ENCODE measurements at places on chromosomes 2 and 18.

DNA sequence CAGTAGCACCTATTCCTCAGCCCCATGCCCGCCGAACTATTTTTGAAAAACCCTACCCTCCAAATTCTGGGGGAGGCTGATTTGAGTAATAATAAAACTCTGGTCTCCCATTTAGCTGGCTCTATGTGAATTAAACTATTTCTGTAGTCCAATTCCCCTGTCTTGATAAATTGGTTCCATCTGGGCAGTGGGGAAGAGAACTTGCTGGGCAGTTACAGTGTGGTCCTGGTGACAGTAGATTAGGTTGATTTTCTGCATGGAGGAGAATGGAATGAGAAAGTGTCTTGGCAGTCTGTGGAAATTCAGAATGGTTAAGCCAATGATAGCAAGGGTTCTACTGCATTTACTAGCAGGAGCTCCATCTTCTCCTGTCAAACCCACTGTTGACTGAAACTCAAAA is 95.0 kb downstream of the SPP2 start:
- no peak for DNase-seq

DNA sequence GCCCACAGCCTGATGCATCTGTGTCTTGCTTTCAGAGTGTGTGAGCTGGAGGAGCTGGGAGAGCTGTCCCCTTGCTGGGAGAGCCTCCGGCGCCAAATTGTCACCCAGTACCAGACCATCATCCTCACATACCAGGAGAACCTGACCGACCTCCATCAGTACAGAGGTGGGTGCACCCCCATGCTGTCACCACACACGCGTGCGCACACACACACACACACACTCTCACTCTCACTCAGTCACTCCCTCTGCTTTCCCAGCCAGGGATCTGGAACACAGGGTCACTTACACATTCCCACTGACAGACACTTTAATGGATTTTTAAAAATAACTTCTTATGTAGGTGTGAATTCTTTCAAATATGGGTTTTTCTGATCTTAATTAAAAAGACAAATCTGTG is 64.5 kb downstream of the COA5 start:
- no peak for DNase-seq

- DNase-seq, result no peak
These were observed 185.7 kb downstream of the ACKR3 start for GRCh38 chr2:236755278-236755840.

GRCh38 chr18:38312532-38312931 is 746.9 kb upstream of the CELF4 start:
- no peak for DNase-seq

DNA sequence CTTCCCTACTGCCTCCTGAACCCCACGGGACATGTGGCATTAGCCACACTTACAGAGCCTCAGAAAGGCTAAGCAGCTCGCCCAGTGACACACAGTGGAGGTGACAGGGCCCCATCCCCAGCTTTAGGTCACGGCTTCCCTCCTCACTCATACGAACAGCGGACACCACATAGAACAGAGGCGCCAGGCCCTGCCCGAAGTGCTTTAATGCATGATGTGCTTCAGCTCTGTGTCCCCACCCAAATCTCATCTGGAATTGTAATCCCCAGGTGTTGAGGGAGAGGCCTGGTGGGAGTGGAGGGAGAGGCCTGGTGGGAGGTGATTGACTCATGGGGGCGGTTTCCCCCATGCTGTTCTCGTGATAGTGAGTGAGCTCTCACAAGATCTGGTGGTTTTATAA is 135.3 kb downstream of the PTGR3 start:
- no peak for DNase-seq

GRCh38 chr2:132627536-132627935 is 42.5 kb downstream of the LYPD1 start:
- DNase-seq, result no peak

- DNase-seq, result no peak
These were observed 19.0 kb downstream of the TPGS2 start for GRCh38 chr18:36809590-36810381.

DNA sequence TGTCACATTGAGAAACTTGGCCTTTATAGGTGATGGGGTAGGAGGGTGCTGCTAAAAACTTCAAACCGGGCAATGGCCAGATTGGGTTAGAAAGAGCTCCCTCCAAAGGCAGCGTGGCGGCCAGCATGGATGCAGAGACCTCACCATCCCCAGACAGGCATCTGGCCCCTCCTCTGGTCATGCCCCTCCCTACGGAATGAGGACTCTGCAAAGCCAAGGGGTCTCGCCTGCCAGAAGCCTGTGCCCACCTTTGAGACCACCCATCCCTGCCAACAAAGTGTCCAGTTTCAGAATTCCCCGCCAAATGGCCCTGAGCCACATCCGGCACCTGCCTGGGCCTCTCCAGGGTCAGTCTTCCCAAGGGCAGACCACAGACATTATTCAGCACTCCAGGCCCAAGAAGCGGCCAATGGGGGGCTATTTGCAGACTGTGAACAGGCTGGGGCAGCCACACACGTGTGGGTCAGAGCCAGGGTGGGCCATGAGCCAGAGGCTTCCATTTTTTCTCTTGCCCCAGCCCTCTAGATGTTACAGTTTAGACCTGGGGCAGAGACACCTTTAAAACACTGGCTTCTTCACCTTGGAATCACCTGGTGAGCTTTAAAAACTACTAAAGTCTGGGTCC is 4.2 kb upstream of the ATP6V1B1 start:
- no peak for DNase-seq

GRCh38 chr18:21303895-21304294 is 61.9 kb downstream of the GREB1L start:
- no peak for DNase-seq
